Caki2 (cell line): ENCODE measurements at places on chromosomes 4 and X. TPM values are rescaled to one million over a fixed set of nuclear protein-coding genes. Genes with fewer than 3 reads are reported as not detected.

The ARR3 gene
- total RNA-seq: not detected in 2 replicates

The ARHGAP36 gene
- not detected in 2 replicates for total RNA-seq

The LRRC66 gene
- total RNA-seq: not detected in 2 replicates

The RAI2 gene
- total RNA-seq: 0.24 TPM in 1 of 2 replicates, not detected in the other

The ZNF185 gene
- 6.0 and 7.2 TPM in 2 replicates for total RNA-seq

The FGF13 gene
- 0.29 and 1.1 TPM in 2 replicates for total RNA-seq

The ASMT gene
- total RNA-seq: not detected in 2 replicates

The CSTF2 gene
- total RNA-seq: 28.2 and 28.9 TPM in 2 replicates

The TRIM60 gene
- total RNA-seq: not detected in 2 replicates

The GAGE12H gene
- not detected in 2 replicates for total RNA-seq

The CXorf49 gene
- not detected in 2 replicates for total RNA-seq

The MAOB gene
- total RNA-seq: 5.6 and 7.1 TPM in 2 replicates

The SYN1 gene
- not detected in 2 replicates for total RNA-seq

The SLC38A5 gene
- total RNA-seq: 2.5 TPM in 1 of 2 replicates, not detected in the other

The G6PD gene
- total RNA-seq: 600 and 665 TPM in 2 replicates
